ENCODE measurements at places on chromosomes 1 and 21.

- DNase-seq, result no peak
Measured at GRCh38 chr1:156618853-156619581, at the start of gene HAPLN2. Gene HAPLN2, plus strand, starts transcription at chr1:156619415. Its CDS starts 4,076 bp downstream, at chr1:156623491.

DNA sequence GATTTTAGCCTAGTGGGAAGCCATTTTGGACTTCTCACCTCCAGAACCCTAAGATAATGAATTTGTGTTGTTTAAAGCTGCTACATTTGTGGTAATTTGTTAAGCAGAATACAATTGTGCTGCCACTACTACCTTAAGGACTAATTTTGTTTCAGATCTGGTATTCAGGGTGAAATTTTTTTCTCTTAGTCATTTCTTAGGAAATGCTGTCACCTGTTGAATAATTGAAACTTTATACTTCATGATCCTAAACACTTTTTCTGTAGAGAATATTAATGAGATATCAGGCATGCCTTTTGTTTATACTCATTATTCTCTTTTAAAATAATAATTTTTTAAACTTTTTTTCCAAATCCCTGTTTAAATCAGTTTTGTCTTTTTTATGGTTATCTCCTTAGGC is 246.8 kb downstream of the TGFB2 start:
- DNase-seq, result no peak

DNA sequence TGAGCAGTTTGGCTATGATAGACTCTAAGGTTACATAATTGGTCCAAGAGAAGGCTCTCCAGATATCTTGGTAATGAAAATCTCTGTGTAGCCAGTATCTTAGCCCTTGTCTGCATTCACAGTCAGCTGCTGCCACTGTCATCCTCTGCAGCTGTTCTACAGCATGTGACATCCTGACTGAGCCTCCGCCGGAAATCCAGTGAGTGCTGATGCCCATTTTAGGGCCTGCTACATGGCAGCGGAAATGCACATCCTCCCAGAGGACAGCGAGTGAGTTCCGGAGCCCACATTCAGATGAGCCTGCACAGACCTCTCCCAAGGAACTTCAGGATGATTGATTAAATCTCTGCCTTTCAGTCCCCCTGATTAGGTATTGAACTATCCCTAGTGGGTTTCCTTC is 237.1 kb downstream of the HHIPL2 start:
- no peak for DNase-seq

DNA sequence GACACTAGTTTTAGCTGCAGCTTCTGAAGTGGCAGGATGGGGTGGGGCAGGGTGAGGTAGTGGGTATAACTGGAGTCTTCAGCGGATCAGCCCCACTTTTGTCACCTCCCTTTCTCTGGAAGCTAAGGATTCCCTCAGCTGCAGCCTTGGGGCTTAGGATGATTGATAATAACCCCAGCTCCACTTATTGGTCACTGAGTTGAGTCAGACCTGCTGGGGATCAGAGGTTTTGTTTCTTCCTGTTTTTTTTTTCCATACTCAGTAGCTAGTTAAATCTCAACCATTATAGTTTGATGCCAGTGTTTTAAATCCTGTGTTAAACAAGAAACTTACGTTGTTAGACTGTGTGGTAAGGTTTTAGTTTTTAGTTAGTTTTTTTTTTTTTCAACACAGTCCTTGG is 57.2 kb downstream of the LAMC1 start:
- DNase-seq, result no peak

GRCh38 chr1:22556391-22557104 is 6.7 kb upstream of the EPHA8 start:
- no peak for DNase-seq

DNA sequence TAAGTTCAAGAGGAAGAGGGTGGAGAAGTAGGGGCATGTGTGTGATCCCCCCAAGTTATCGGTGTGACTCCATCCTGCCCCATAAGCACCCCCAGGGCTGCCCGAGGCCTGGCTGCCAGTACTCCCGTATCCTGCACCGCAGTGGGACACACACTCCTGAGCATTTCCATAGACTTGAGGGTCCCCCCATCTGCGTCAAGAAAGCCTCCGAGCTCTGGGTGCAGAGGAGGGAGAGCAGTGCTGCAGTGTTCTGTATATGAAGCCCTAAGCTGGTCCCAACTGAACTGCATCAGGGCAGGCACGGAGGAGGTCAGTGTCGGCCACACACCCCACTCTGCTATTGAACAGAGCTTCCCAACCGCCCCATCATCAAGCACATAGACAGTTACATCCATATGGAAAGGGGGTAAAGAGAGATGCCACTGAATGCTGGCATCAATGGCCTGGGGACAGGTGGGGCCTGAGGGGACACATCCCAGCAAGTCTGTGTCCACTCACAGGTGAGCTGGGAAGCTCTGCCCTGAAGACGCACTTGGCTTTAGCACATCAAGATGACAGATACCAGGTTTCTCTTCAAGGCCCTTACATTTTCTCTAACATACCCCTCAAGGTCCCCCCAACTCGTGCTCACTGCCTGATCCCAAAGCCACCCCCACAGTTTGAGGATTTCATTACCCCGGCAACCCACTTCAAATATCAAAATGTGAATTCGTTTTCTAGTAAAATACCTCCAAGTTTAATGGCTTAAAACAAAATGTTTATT is 64.3 kb downstream of the EVA1C start:
- DNase-seq, result no peak

DNA sequence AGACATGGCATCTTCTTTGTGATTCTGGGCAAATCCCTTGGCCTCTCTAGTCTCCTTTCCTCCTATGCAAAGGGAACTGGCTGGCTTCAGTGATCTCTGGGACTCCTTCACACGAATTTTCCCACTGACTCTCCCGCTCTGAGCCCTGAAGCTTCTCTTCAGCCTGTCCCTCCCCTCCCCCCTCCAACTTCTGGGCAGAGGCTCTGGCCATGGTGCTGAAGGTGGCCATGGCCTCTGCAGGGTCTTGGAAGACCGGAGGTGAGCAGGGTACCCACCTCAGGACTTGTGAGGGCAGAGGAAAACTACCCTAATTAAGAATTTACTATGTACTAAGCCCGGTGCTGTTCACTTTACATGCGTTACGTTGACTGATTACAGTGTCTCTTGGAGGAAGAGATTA is 29.4 kb upstream of the POU3F1 start:
- DNase-seq, result no peak

- no peak for DNase-seq
Measured at GRCh38 chr1:117686907-117687306, 81.1 kb downstream of the TENT5C start.

- DNase-seq, result no peak
Measured at GRCh38 chr1:39048745-39049370, 22.7 kb downstream of the NDUFS5 start.

DNA sequence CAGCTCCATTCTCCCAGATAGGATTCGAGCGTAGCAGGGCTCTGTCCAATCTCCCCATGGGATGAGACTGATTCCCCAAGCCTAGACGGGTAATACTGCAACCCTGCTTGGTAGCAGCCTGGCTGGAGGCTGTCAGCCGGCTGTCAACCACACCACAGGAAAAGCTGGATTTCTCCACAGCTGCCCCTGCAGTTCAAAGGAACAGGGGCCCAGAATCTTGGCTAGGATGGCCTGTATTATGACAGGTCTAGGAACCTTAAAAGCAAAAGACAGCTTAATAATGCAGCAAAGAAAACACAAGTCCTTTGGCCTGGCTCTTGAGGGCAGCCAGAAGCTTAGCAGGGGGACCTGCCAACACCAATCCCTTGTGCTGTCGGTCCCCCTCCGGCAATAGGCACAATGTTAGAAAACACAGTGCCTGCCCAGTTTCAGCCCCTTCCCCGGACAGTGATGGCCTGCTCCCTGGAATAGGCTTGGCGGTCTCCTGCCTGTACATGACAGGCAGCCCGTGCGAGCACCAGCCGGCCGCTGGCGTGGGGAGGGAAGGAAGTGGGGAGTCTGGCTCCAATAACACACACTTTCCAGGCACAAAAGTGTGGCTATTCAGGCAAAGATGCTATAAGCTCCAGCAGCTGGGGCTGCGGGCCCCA is 90.5 kb downstream of the TRABD2B start:
- DNase-seq, result no peak

GRCh38 chr1:205534444-205534985 is 30.0 kb downstream of the CDK18 start:
- DNase-seq, result no peak

GRCh38 chr1:170596701-170597100 is 64.7 kb downstream of the GORAB start:
- DNase-seq, result no peak

DNA sequence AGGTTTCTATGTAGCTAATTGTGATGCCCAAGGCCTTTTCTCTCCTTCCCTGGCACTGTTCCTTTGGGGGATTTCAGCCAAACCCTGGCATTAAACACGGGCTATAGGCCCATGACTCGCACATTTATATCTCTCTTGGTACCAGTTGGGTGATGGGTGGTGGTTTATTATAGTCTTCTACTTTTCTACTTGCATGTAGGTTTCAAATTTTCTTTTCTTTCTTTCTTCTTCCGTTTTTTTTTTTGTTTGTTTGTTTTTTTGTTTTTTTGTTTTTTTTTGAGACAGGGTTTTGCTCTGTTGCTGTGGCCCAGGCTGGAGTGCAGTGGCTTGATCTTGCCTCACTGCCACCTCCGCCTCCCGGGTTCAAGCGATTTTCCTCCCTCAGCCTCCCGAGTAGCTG is 1.1 kb downstream of the IL10RB start:
- no peak for DNase-seq

GRCh38 chr1:17877896-17878295 is 122.8 kb downstream of the ACTL8 start:
- DNase-seq, result no peak

- DNase-seq, result no peak
Measured at GRCh38 chr1:204087893-204088528, 15.1 kb downstream of the SOX13 start.

DNA sequence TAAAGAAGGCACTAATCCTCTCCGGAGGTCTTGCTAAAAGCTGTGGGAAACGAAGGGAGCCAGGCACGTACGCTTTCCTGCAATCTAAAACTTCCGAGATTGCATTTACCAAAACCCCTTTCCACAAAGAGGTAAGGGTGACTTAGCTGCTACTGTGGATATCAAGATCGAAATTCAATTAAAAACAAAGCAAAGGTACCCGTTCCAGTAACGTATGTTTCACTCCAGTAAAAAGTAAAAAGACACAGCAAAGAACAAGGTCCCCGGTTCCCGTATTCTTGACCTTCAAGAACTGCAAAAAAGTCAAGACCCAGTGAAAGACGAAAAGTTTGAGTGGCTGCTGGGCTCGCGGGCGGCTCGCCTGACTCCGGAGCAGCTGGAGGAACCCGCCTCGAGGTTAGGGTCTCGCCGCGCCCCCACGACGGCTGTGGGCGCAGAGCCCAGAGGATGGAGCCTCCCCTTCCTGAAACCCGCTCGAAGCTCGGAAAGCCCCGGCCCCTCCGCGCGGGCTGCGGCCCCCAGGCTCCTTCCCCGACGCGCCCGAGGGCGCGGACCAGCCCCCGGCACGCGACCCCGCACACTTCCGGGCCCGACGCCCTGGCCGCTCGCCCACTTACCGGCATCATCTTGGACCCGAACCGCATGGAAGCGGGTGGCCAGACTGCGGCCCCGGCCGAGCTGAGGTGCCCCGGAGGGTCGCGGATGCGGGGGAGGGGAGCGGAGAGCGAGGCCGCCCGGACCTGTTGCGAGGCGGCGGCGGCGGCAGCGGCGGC is 524 bp downstream of the TP53BP2 start:
- DNase-seq, result peak; percentile 28

Data from stimulated activated CD4-positive, alpha-beta T cell treated with anti-CD3 and anti-CD28 coated beads, Interleukin-12 subunit alpha, Interleukin-12 subunit beta, amount 100 ng/mL, for 24 hours (primary cell).